Activated CD4-positive, alpha-beta T cell treated with anti-CD3 and anti-CD28 coated beads for 36 hours (primary cell): ENCODE measurements at places on chromosomes 12 and 14. TPM values are rescaled to one million over a fixed set of nuclear protein-coding genes. Genes with fewer than 3 reads are reported as not detected.

DNA sequence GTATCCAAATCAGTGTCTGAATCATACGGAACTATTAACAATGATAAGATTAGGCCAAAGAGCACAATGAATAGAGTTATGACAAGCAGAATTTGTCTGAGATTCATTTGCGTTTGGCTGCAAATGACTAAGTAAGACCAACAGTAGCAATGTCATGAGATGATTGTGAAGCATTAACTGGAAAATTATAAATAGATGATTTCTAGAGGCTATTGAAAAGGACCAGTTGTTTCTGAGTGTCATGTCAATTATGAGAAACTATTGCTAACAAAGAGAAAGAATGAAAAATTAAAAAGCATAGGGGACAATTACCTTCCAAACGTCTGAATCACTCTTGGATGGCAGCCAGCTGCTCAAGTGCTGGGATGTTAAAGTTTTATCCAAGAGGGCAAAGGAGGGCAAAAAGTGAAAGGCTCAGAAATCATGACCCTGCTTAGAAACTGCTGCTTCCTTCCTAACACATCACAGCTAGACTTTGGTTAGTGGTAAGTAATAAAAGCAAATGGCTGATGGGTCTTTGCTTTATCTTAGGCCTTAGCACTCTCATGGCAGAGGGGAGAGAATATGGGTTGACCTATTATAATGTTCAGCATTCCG lies 89.0 kb downstream of the AKAP6 start:
- no peak overlapping the region for H3K4me3 ChIP-seq
- no peaks in the 10 kb centered on the region for H3K4me1 ChIP-seq
- peaks cover 3% of the 10 kb centered on the region for H3K27me3 ChIP-seq
- no peaks in the 10 kb centered on the region for H3K36me3 ChIP-seq

- DNase-seq: no peak
- H3K27me3 ChIP-seq: peaks cover 72% of the 10 kb centered on the region
- peaks cover 8% of the 10 kb centered on the region for H3K4me1 ChIP-seq
- H3K4me3 ChIP-seq: no peak overlapping the region
- no peak overlapping the region for H3K27ac ChIP-seq
Observed at GRCh38 chr14:56799343-56799645, 11.0 kb downstream of the OTX2 start.

DTX1 gene
- total RNA-seq: 12.0 TPM

DNA sequence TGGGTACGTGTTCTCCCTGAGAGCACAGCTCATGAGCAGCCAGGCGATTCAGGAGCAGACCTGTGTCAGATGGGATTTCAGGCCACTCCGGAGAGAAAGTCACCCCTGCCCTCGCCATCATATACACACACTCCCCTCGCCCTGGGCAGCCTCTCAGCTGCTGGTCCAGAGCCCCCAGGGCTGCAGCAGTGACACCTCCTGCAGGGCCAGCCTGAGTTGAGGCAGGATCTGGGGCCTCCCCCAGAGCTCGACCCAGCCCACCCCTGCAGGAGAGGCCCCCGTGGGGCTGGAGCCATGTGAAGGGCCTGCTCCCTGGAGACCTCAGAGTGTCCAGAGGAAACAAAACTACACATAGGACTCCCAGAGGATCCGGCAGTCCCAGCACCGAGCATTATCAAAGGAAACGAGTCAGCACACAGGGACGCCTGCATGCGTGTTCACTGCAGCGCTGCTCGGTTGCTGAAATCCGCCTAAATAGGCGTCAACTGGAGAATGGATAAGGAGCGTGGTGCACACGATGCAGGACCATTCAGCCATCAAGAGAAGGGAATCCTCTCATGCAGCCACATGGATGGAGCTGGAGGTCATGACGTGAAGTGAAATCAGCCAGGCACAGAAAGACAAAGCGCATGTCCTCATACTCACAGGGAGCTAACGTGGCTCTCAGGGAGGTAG lies 104.0 kb downstream of the TNFAIP2 start:
- H3K4me3 ChIP-seq: no peak overlapping the region
- DNase-seq: no peak
- no peaks in the 10 kb centered on the region for H3K36me3 ChIP-seq
- H3K4me1 ChIP-seq: no peaks in the 10 kb centered on the region
- no peak overlapping the region for H3K27ac ChIP-seq

DNA sequence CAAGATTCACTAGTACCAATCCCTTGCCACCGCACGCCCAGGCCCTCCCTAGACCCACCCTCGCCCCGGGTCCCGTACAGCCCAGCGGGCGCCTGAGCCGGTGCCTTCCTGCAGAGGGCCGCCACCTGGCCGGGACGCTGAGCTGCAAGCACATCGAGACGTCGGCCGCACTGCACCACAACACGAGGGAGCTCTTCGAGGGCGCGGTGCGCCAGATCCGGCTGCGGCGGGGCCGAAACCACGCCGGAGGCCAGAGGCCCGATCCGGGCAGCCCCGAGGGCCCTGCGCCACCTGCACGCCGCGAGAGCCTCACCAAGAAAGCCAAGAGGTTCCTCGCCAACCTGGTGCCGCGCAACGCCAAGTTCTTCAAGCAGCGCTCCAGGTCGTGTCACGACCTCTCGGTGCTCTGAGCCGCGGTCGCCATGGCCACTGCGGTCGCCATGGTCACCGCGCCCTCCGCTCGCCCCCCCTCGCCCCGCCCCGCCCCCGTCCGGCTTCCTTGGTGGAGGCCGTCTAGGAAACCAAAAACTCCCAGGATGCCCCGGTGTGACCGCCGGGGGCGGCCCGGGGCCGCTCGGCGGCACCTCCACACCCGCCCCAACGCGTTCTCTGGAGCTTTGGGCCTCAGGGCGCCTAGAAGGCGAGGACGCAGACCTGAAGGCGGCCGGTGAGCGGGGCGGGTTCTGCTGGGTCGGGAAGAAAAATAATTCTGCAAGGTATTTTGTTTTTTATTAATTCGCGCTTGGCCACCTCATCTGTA lies 3.7 kb downstream of the REM2 start:
- peak overlapping the region; percentile 83 for H3K27ac ChIP-seq
- no peaks in the 10 kb centered on the region for H3K36me3 ChIP-seq
- H3K4me3 ChIP-seq: peak overlapping the region; percentile 70

RASSF8 gene
- total RNA-seq: 1.3 TPM

DNA sequence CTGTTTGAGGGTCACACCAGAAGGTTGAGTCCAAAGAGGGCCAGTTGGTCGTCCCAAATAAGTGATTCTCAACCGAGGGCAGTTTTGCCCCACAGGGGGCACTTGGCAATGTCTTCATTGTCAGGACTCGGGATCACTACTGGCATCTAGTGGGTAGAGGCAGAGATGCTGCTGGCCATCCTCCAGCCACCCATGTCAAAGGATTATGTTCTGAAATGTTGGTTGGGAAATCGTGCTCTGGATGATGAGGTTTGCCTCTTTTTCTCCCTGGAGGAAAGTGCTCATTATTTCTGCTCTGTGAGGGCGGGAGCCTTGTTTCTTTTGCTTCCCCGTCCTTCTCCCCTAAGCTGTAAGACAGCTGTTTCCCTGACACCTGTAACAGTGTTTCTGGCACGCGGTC lies 3.6 kb downstream of the ZNF839 start:
- peak; percentile 47 for DNase-seq
- H3K4me1 ChIP-seq: peaks cover 27% of the 10 kb centered on the region
- H3K36me3 ChIP-seq: peaks cover 5% of the 10 kb centered on the region

GRCh38 chr12:119183942-119184695 lies 5.4 kb downstream of the HSPB8 start:
- H3K4me1 ChIP-seq: no peaks in the 10 kb centered on the region
- no peak overlapping the region for H3K4me3 ChIP-seq
- peaks cover 1% of the 10 kb centered on the region for H3K27me3 ChIP-seq
- H3K27ac ChIP-seq: no peak overlapping the region
- H3K36me3 ChIP-seq: no peaks in the 10 kb centered on the region

DNA sequence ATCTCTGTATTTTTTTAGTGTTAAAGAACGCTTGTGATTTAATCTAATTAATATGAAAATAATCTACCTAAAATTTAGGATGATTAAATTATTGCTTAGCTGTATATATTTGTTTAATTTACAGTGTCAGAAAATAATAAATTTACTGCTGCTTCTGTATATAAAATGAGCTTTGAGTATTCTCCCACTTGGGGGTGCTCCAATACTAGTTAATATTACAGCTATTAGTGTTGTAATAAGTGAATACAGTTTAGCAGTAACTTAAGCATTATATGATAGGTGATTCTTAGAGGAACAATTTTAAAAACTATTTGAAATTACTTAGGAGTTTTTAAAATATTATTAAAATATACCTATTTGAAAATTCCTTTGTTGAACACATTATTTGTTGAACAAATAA lies 62.2 kb downstream of the PAPOLA start:
- H3K36me3 ChIP-seq: peaks cover 35% of the 10 kb centered on the region
- no peaks in the 10 kb centered on the region for H3K4me1 ChIP-seq
- H3K4me3 ChIP-seq: no peak overlapping the region
- no peaks in the 10 kb centered on the region for H3K27me3 ChIP-seq
- no peak for DNase-seq

- DNase-seq: no peak
- peaks cover 5% of the 10 kb centered on the region for H3K36me3 ChIP-seq
- H3K27ac ChIP-seq: no peak overlapping the region
- H3K27me3 ChIP-seq: no peaks in the 10 kb centered on the region
Observed at GRCh38 chr14:23492618-23493272, 23.2 kb downstream of the NGDN start.

GPR137C gene
- 0.04 TPM for total RNA-seq

DNA sequence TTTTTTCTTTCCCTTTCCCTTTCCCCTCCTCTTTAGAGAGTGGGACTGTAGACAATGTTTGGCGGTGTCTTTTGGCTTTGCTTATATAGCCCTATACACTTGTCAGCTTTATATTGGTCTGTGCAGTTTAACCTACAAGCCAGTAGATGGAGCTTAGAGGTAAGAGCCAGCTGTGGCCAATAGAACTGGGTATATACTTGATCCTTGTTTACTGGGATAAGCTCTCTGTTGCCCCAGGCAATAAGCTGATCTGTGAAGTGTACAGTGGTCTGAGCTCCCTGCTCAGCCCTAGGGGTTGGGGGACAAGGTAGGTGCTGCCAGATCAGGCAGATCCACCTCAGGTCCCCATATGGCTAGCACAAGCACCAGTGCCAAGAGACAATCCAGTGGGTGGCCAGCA lies 434.1 kb downstream of the NOVA1 start:
- no peak overlapping the region for H3K4me3 ChIP-seq
- no peaks in the 10 kb centered on the region for H3K4me1 ChIP-seq
- H3K27me3 ChIP-seq: no peaks in the 10 kb centered on the region
- DNase-seq: no peak
- no peak overlapping the region for H3K27ac ChIP-seq
- H3K36me3 ChIP-seq: no peaks in the 10 kb centered on the region
